Hepatocyte (in vitro differentiated cells): ENCODE measurements at places on chromosomes 2 and 18. TPM values are rescaled to one million over a fixed set of nuclear protein-coding genes. Genes with fewer than 3 reads are reported as not detected.

- no peak for DNase-seq
- no peak overlapping the region for H3K27ac ChIP-seq
- no peaks in the 10 kb centered on the region for H3K27me3 ChIP-seq
- no peaks in the 10 kb centered on the region for H3K36me3 ChIP-seq
These were observed 52.7 kb downstream of the TET3 start for GRCh38 chr2:74037379-74037860.

GRCh38 chr2:44051593-44052347 is 56.0 kb upstream of the LRPPRC start:
- H3K27ac ChIP-seq, result no peak overlapping the region
- no peaks in the 10 kb centered on the region for H3K4me1 ChIP-seq
- no peaks in the 10 kb centered on the region for H3K36me3 ChIP-seq
- no peak overlapping the region for H3K4me3 ChIP-seq
- no peaks in the 10 kb centered on the region for H3K27me3 ChIP-seq

GRCh38 chr2:217247476-217247875 is 387.6 kb upstream of the TNP1 start:
- DNase-seq, result no peak
- H3K27me3 ChIP-seq, result no peaks in the 10 kb centered on the region
- no peak overlapping the region for H3K4me3 ChIP-seq
- peaks cover 43% of the 10 kb centered on the region for H3K4me1 ChIP-seq
- no peaks in the 10 kb centered on the region for H3K36me3 ChIP-seq

DNA sequence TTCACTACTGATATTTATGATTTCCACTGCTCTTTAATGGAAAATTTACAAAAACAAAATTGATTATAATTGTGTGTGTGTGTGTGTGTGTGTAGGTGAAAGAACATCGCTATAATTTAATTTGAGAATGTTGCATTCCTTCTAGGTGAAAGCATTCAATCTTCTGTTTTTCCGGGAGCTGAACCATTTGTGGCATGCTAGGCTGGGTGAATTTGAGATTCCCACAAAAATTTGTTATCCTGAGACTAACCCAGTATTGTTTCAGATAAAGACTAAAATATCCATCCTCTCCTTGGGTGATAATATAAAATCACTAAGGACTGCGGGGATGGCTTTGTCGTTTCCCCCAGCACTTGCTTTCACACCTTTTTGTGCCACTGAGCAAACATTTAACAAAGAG is 911.2 kb upstream of the PIK3C3 start:
- H3K4me3 ChIP-seq, result no peak overlapping the region
- DNase-seq, result no peak
- H3K36me3 ChIP-seq, result no peaks in the 10 kb centered on the region
- H3K4me1 ChIP-seq, result no peaks in the 10 kb centered on the region
- H3K27ac ChIP-seq, result no peak overlapping the region

GRCh38 chr2:191321861-191322662 is 76.9 kb downstream of the MYO1B start:
- peaks cover 21% of the 10 kb centered on the region for H3K4me1 ChIP-seq
- no peak overlapping the region for H3K27ac ChIP-seq

- no peaks in the 10 kb centered on the region for H3K36me3 ChIP-seq
- H3K4me3 ChIP-seq, result no peak overlapping the region
- H3K4me1 ChIP-seq, result peaks cover 62% of the 10 kb centered on the region
- peak; percentile 82 for DNase-seq
- H3K27ac ChIP-seq, result peak overlapping the region; percentile 95
- H3K27me3 ChIP-seq, result no peaks in the 10 kb centered on the region
These were observed 19.8 kb downstream of the BIN1 start for GRCh38 chr2:127086990-127087790.

Gene TBR1
- total RNA-seq, result not detected in 2 replicates

Gene PKP4
- 32.2 and 43.3 TPM in 2 replicates for total RNA-seq

Gene KIAA2012
- 0.27 TPM in 1 of 2 replicates, not detected in the other for total RNA-seq

Gene NEU2
- not detected in 2 replicates for total RNA-seq

Gene REG1B
- total RNA-seq, result not detected in 2 replicates

Gene SOX11
- total RNA-seq, result 16.6 and 20.7 TPM in 2 replicates

Gene IL37
- not detected in 2 replicates for total RNA-seq

Gene PLA2R1
- 7.9 and 9.6 TPM in 2 replicates for total RNA-seq

Gene GPR75
- 1.00 and 1.5 TPM in 2 replicates for total RNA-seq

Gene KLF11
- total RNA-seq, result 8.6 and 11.3 TPM in 2 replicates
